Right ventricle myocardium inferior (tissue), 1 donor: ENCODE measurements at places on chromosomes 1 and 21.

- DNase-seq: peak; percentile 74
These were observed 785.7 kb downstream of the ADGRL2 start for GRCh38 chr1:82586473-82586872.

DNA sequence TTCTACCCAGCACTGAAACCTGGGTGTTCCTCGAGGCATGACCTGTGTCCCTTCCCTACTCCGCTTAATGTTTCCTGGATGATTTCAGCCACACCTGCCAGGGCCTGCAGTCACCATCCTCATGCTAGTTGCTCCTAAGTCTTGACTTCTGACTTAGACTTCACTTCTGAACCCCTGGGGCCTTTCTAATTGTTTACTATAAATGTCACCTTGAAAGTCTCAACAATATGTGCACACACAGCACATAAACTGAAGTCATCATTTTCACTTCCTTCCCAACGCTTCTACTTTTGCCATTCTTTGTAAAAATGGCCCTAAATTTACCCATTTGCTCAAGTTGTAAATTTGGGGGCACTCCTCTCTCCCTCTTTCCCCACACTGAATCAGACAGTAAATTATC lies 141.1 kb downstream of the DYRK1A start:
- no peak for DNase-seq

DNA sequence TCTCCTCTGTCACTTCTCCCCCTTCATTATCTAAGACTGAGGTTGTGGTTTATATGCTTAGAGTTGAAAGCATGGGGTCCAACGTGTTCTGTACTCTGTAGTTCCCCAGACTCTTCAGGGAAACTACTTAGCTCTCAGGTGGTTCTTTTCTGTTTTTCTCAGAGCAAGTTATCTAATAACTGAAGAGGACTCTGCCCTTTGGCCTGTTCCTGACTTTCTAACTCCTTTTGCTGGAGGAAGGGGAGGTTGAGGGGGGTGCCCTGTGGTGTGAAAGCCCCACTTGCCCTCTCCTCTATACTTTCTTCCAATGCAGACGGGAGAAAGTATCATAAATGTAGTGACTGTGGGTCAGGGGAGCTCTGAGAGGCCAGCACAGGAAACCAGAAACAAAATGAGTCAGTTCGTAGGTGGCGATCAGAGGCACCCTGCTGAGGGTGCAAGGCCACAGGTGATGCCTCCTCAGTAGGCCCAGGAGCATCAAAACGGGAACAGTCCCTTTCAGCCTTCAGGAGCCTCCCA lies 5.0 kb downstream of the SLC25A44 start:
- DNase-seq: no peak

GRCh38 chr1:63428815-63429214 lies 61.4 kb downstream of the ALG6 start:
- DNase-seq: no peak

DNA sequence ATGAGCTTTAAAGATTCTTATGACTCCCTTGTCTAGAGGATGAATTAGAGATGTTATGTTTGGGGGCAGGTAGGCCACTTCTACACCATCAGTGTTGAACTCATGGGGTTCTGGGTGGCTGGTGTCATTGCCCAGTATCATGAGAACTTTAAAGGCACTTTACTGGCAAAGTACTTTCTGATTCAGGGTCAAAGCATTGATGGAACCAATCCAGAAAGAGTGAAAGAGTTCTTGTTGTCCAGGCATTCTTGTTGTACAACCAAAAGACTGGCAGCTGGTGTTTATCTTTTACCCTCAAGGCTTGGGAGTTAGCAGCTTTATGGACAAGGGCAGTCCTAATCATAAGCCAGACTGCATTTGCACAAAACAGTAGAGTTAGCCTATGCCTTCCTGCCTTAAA lies 673.0 kb downstream of the USP25 start:
- no peak for DNase-seq

- DNase-seq: no peak
These were observed 29.3 kb upstream of the SERPINC1 start for GRCh38 chr1:173946380-173946921.

GRCh38 chr1:228073857-228074545 lies 8.5 kb upstream of the ARF1 start:
- DNase-seq: no peak

DNA sequence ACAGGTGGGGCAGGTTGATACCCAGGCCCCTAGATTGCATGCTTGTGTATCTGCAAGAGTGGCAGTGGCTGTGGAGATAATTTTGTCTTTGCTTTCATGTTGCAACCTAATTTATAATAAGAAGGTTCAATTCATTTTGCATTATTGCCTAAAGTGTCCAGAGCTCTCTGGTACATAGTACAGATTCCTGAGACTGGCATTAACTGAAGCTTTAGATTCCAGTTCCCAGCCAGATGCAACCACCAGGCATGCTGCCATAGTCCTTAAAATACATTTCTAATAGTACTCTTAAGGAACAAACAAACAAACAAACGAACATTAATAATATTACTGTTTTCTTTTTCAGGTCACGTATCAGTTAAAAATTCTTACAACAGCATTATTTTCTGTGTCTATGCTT lies 36.9 kb downstream of the SLC35A3 start:
- DNase-seq: no peak

GRCh38 chr1:219837274-219837993 lies 90.9 kb downstream of the SLC30A10 start:
- DNase-seq: no peak

GRCh38 chr1:119639109-119639508 lies 9.0 kb downstream of the ZNF697 start:
- no peak for DNase-seq

DNA sequence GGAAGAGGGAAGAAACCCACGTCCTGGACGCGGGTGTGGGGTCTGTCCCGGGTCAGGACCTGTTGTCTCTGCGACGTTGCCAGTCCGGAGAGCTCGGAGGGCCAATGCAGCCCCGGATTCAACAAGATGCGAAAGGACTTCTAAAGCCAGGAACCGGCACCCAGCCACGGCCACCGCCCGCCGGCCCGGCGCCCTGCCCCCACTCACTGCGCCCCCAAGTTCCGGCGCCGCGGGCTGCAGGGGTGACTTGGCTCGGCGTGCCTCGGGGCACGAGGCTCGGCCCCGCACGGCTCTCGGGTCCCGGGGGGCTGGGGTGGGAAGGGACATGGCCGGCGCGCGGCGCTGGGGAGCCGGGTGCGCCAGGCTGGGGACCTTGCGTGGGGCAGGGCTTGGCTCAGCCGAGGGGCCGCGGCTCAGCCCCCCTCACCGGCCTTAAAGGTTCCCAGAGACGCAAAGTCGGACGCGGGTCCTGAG lies 51.8 kb upstream of the H6PD start:
- no peak for DNase-seq

DNA sequence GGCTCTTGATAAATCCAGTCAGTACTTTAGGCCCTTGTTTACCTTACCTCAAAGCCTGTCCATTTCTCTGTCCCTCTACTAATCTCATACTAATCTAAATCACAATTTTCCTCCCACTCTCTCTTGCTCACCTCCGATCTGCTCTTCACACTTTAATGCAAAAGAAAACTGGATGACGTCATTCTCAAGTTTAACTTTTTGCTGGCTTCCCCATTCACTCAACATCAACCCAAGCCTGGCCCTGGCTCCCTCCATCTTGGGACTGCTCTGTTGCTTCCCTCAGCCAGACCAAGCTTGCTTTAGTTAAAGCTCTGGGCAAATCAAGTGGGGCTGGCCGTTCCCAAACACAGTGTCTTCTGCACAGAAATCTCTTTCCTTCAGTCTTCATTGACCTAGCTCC lies 29.7 kb downstream of the COA6 start:
- no peak for DNase-seq

- no peak for DNase-seq
These were observed 296.0 kb downstream of the LRRC7 start for GRCh38 chr1:69863704-69864103.

GRCh38 chr1:70818401-70818800 lies 229.2 kb downstream of the PTGER3 start:
- DNase-seq: no peak

GRCh38 chr1:19780267-19780877 lies 19.3 kb downstream of the TMCO4 start:
- no peak for DNase-seq

GRCh38 chr1:169298441-169298840 lies 69.2 kb downstream of the NME7 start:
- DNase-seq: no peak

DNA sequence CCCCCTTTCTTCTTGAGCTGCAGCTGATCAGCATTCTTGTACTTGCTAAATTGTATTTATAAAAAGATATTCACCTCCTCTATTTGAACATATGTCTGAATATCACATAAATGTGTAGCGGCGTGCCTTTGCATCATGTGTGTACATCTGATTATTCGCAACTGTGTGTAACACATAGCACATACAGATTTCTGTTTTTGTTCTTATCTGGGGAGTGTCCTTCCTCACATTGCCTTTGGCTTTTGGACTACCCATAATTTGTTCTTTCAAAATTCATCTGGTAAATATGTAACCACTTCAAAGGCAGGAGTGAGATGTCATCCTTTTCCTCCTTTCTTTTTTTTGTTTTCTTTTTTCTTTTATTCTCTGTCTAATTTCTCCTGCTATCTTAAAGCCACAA lies 113.6 kb downstream of the PBX1 start:
- no peak for DNase-seq

GRCh38 chr1:224456637-224456953 lies 22.0 kb upstream of the WDR26 start:
- DNase-seq: no peak

- DNase-seq: no peak
These were observed 43.5 kb upstream of the DPT start for GRCh38 chr1:168772428-168773060.

GRCh38 chr1:232226197-232226712 lies 403.7 kb downstream of the SIPA1L2 start:
- no peak for DNase-seq

- no peak for DNase-seq
These were observed 228.5 kb downstream of the CACNA1E start for GRCh38 chr1:181711820-181712219.

- peak; percentile 82 for DNase-seq
These were observed at the start of gene SHISAL2A for GRCh38 chr1:52632732-52633290. Gene SHISAL2A, plus strand, starts transcription at chr1:52633168. Its CDS starts 326 bp downstream, at chr1:52633494.

GRCh38 chr21:38455403-38455802 lies 42.9 kb downstream of the ERG start:
- no peak for DNase-seq

GRCh38 chr21:32141318-32141633 lies 137.6 kb downstream of the MIS18A start:
- no peak for DNase-seq

GRCh38 chr1:72369069-72369757 lies 86.9 kb upstream of the NEGR1 start:
- no peak for DNase-seq

DNA sequence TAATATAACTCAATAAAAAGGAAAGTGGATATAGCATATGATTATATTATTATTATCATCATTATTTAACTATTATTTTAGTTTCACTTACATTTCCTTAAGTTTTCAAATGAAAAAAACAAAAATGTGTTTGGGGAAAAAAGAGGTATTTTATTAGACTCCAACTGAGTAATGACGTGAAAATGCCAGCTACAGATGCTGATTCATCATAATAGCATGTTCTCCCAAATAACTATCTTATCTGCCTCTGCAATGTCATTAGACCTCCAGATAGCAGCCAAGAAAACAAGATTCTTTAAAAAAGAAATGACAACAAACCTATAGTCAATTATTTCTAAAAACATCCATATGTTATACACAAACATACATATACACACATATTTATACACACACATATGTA lies 1071.9 kb upstream of the TMPRSS15 start:
- DNase-seq: no peak
